Muscle of leg (tissue), 16 donors: ENCODE measurements at places on chromosomes 2 and 18. TPM values are rescaled to one million over a fixed set of nuclear protein-coding genes. Genes with fewer than 3 reads are reported as not detected.

The AMER3 gene
- total RNA-seq, result 0.09 TPM

The PJVK gene
- total RNA-seq, result 3.8 TPM

The AFF3 gene
- total RNA-seq, result 7.2 TPM

The SMYD1 gene
- 169 TPM for total RNA-seq

The DYNAP gene
- total RNA-seq, result not detected

The REEP1 gene
- total RNA-seq, result 48.0 TPM

The CELF4 gene
- 0.18 TPM for total RNA-seq

The SLC5A6 gene
- 11.4 TPM for total RNA-seq

The NOSTRIN gene
- 9.2 TPM for total RNA-seq

The CTAGE1 gene
- total RNA-seq, result not detected

The DOK6 gene
- 4.9 TPM for total RNA-seq

The FHOD3 gene
- 27.7 TPM for total RNA-seq

The ADD2 gene
- total RNA-seq, result 0.98 TPM

The HOXD8 gene
- 13.9 TPM for total RNA-seq

The STAT4 gene
- 1.6 TPM for total RNA-seq

The C1QL2 gene
- not detected for total RNA-seq

The ICOS gene
- not detected for total RNA-seq

The HAAO gene
- 14.8 TPM for total RNA-seq

The SRD5A2 gene
- under 0.01 TPM for total RNA-seq

The PSMA8 gene
- total RNA-seq, result not detected

The QPCT gene
- 6.3 TPM for total RNA-seq

The CIDEA gene
- not detected for total RNA-seq

The SPDYA gene
- 0.75 TPM for total RNA-seq

The ZC3H6 gene
- total RNA-seq, result 8.2 TPM

The HTR2B gene
- 0.22 TPM for total RNA-seq

The ASAP2 gene
- 12.1 TPM for total RNA-seq

The GTF3C2 gene
- 22.3 TPM for total RNA-seq

The COLEC12 gene
- 65.5 TPM for total RNA-seq

The CNDP1 gene
- total RNA-seq, result 0.13 TPM
